Midbrain (tissue), 1 donor: ENCODE measurements at places on chromosomes 3 and 15.

DNA sequence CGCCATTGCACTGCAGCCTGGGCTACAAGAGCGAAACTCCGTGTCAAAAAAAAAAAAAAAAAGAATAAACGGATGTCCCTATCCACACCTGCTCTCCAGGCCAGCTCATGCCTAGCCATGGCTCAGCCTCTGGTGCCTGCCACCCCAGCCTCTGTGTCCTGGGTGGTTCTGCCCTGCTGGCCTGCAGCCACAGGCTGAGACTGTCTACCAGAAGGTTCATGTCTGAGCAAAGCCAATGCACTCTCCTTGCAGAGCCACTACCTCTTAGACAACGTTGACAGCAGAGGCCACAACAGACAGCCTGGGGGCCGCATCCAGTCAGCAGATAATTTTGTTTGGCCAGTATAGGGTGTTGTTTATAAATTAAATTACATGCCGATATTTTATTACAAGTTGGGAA, 127.7 kb downstream of the ASB7 start:
- DNase-seq = no peak

GRCh38 chr3:25683882-25684281, 19.2 kb upstream of the TOP2B start:
- DNase-seq = no peak

GRCh38 chr15:49883121-49883520, 235.9 kb downstream of the ATP8B4 start:
- no peak for DNase-seq

DNA sequence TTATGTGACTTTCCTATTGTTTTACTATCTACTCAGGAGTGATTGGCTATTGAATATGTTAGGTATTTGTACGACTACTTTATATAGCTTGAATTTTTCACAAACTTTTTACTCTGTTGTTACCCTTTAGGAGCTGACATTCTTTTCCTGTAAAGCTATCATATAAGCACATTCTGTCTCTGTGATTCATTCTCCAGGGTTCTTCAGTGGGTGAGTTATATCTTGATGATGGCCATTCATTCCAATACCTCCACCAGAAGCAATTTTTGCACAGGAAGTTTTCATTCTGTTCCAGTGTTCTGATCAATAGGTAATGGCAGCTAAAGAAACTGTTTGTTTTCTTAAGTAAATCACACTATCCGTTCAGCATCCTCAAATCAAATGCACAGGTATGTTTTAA, 10.1 kb upstream of the CAPN3 start:
- no peak for DNase-seq

- no peak for DNase-seq
Measured at GRCh38 chr15:101137312-101137940, 114.4 kb downstream of the CHSY1 start.

GRCh38 chr3:184262764-184263179, 1.4 kb upstream of the CAMK2N2 start:
- DNase-seq = no peak

DNA sequence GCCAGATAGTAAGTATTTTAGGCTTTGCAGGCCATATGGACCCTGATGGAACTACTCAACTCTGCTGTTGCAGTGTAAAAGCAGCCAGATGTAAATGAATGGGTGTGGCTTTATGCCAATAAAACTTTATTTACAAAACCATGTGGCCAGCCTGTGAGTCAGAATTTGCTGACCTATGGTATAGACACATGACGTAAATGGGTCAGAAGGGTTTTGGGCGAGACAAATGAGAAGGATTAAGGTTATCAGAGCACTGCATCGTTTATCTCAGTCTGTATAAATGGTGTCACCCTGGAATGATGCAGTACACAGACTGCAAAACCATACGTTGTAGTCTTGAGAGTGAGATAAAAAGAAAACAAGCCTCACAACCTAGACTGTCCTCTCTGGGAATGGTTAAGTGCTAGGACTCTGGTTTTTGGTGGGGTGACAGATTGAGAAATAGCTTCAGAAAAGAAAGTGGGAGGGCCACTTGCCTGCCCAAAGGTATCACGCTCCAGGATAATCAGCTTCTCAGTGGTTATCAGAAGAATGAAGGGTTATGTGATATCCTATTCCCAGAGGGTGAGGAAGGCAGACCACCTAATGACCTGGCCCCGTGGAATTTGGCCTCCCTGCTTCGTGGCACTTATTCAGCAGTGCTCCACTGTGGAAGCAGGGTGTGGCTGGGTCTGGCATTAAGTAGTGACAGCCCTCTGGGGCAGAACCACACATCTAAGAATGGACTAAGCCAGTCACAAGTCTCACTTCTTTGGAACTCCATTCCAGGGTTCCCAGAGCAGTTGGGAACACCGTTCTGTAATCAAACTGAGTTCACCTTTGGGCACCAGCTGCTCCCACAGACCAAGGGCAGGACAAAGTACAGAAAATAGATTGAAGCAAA, 46.1 kb downstream of the ABHD5 start:
- DNase-seq = no peak

DNA sequence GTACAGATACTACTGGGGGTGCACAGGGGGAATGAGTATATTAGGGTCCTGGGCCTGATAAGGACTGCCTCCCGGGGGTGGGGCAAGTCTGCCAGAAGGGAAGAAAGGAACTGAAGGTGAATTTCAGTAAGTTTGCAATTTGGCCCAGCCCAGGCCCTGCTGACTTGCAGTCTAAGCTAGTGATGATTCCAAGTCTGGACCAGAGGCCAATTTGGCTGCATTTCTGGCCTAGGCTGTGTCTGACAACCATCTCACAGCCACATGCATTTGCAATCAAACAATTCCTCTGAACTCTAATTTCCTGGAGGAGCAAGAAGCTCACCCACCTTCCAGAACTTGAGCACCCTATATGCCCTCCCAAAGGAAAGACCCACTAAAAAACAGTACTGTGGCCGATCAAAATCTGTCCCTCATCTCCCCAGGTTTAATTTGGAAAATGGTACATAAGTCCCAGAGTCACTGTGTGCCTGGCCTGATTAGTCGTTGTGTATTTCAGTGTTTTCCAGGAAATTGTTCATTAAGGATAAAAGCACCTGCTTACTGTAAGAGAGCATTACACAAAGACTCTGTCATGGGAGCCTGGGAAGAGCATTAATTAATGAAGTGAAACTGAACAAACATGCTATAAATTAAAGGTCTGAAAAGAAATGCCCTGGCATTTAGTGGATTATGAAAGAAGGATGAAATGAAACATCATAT, 114.5 kb downstream of the MEGF11 start:
- DNase-seq = no peak
